ENCODE measurements at places on chromosomes 5 and 9.

DNA sequence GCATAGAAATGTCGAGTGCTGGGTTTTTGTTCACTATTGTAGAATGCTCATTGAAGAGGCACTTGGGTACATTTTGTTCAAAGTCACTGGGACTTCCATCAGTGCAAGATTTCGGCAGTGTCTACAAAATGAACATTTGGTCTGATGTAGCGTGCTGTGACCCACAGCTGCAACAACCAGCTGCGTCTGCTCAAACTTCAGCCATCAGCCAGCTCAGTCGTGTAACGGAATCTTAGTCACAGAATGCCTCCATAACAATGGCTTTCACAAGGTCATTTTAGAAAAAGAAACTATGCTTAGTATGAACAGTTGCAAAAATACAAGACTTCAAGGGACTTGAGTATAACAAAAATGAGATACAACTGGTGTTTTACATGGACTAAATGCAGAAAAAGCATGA lies 828.1 kb upstream of the GRAMD2B start:
- no peak for DNase-seq

DNA sequence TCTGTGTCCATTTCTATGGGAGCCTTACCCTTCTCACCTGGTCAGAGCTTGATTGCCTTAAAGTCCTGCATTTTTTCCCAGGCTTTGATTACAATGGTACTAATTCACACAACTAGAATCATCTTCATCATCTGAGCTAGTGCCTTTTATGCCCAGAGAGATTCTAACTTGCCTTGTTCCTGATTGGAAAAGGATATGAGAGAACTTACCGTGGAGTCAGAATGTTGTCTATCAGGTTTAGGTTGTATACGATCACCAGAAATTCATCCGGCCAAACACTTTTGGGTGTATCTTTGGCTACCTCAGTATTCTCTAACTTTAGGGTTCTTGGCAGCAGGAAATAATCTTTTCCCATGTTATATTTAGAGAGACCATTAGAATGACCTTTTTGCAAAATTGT lies 71.7 kb downstream of the AOPEP start:
- no peak for DNase-seq

- DNase-seq = no peak
These were observed 93.9 kb upstream of the EDIL3 start for GRCh38 chr5:84478603-84479002.

DNA sequence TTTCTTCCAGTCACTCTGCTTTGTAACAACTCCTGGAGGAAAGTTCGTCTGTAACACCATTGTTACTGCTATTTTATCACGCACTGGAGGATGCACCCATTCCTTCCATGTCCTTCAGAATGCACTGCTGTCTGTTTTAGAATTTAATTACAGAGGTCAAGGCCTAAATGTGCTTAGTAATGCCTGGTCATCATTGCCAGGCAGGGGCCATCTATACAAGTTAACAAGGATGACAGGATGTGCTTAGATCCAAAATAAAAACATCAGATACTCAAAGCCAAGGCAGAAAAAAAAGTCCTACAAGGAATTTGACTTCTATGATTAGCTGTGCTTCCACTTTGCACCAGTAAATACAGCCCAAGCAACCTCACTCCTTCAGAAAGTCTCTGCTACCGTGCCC lies 371.4 kb downstream of the SEMA5A start:
- DNase-seq = no peak

GRCh38 chr5:172859966-172860365 lies 25.9 kb downstream of the ERGIC1 start:
- no peak for DNase-seq

DNA sequence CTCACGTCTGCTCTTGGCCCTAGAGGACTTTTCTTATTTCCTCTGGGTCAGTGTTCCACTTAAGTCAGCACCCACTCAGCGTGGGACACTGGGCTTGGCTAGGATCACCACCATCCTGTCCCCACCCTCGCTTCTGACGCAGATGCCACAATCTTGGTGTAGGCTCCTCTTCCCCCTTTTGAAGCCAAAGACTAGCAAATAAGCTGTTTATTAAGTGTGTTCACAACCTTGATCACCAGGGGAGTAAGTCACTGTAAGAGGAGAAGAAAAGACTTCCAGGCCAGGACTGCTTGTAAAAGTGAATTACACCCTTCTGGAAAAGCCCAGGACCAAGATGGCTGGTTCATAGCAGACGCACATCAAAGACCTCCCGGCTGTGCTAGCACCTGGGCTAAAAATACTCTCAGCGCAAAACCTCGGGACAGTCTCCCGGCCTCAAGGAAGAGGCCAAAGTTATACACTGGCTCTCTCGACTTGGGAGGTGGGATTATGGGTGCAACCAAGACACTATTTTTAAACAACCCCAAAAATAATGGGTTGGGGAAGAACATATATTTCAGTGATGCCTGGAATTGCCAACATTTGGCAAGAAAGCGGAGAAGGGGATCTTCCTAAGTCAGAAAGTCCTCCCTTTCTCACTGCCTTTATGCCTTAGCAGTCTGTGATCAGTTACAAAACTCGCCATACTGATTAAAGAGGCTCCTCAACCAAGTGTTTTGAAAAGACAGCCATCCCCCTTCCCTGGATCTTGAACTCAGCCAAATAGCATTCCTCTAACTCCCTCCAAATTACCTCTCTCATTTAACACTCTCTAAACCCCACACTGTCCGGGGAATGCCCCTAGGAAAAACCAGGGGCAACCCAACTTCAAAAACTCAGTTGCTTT lies 69.4 kb downstream of the RAPGEF1 start:
- no peak for DNase-seq

Measured in effector CD4-positive, alpha-beta T cell (primary cell).